ENCODE measurements at places on chromosomes 1 and 21. TPM values are rescaled to one million over a fixed set of nuclear protein-coding genes. Genes with fewer than 3 reads are reported as not detected.

The P3R3URF gene
- total RNA-seq: not detected

DNA sequence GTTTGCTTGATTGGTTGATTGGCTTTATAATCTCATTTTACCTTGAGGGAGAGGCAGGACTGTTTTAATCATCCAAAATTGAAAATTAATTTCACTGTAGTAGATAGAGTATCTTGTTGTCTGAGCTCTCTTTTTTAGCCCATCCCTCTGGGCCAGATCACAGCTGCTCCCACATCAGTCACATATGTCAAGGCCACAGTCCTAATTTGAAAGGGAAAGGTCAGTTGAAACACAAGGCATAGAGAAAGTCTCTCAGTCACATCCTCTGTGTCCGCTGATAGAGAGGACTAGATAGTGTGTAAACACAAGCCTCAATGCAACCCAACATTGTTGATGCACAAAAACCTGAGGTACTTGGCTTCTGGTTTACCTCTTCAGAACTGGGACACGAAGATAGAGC is 6.8 kb downstream of the C1orf74 start:
- peak overlapping the region; percentile 72 for H3K27ac ChIP-seq
- H3K4me3 ChIP-seq: no peak overlapping the region
- peaks cover 66% of the 10 kb centered on the region for H3K4me1 ChIP-seq
- no peak for DNase-seq

The UMODL1 gene
- not detected for total RNA-seq

DNA sequence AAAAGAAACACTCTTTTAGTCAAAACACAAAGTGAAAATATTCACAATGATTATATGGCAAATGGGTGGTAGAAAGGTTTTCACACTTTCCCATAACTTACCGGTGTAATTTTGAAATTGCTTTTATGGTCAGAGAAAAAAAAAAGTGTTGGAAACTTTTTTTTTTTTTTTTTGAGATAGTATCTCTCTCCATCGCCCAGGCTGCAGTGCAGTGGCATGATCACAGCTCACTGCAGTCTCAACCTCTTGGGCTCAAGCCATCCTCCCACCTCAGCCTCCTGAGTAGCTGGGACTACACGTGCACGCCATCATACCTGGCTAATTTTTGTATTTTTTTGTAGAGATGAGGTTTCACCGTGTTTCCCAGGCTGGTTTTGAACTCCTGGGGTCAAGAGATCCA is 3.3 kb downstream of the IFNGR2 start:
- no peak for DNase-seq
- H3K27me3 ChIP-seq: peaks cover 3% of the 10 kb centered on the region
- no peak overlapping the region for H3K4me3 ChIP-seq
- peaks cover 47% of the 10 kb centered on the region for H3K4me1 ChIP-seq

DNA sequence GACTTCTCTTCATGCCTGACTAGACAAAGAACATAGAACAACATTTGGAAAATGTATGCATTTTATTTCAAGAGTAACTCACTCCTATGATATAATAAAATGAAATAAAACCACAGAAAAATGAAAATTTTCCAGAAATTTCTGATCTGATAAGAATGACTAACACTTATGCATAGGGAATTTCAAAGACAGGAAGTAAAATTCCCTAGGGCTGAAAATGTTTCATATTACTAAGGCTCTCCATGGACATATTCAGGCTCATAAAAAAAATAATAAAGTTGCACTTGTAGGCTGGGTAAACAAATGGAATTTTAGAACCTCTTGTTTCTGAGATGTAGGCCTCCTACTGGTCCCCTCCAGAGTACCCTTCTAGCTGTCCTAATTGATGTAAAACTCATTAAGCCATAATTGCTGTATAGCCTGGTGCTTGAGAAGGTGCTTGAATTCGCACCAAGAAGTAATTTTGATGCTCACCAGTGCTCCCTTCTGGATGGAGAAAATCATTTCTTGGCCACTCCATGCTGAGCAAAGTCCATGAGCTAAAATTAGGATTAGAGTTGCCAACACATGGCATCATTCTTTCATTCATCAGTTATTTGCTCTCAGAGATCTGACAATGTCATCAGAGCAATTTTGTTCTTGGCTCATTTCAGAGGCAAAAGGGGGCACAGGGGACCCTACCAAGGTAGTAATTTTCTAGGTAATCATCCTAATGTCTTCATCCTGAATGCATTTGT is 641.0 kb upstream of the CAMK1G start:
- no peak overlapping the region for H3K4me3 ChIP-seq
- peaks cover 29% of the 10 kb centered on the region for H3K27me3 ChIP-seq

DNA sequence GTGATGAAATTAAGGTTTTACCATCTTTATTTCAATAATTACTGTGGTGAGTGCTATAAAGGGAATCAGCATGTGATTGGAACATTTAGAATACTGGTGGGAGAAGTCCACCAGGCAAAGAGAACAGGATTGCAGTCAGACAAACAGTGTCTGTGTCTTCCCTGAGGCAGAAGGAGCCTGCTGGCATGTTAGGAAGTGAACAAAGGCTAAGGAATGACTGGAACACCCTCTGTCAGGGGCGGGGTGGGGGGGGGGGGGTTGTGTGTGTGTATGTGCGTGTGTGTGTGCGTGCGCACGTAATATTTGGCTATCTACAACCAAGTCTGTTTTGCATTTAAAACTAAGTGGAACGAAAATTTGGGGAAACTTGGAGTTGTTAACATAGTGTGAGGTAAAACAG is 30.2 kb downstream of the SRRM1 start:
- H3K36me3 ChIP-seq: peaks cover 41% of the 10 kb centered on the region
- H3K4me3 ChIP-seq: no peak overlapping the region

DNA sequence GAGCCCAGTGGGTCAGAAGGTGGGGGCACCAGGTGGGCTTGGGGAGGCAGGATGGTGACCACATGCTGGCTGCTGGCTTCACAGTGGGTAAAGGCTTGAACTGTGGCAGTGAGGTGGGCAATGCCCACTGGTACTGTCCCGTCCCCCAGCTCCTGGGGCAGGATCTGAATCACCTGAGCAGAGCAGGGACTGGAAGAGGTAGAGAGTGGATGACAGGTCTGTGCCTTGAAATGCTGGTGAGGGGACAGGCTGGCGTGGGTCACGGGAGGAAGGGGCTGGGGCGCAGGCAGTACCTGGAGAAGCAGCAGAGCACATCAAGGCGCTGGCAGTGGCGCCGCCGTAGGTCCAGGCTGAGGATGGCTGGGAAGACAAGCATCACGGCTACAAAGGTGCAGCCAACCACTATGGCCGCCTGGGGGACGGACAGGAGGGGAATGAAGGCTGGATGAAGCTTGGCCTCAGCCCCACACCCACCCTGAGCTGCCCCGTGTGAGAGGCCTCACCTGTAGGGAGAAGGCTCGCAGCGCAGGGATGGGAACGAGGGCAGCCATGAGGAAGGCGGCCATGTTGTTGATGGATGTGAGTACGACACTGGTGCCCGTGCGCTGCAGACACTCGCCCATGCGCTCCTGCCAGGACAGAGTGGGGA is 14.9 kb downstream of the PTCH2 start:
- no peak overlapping the region for H3K27ac ChIP-seq
- no peaks in the 10 kb centered on the region for H3K36me3 ChIP-seq
- DNase-seq: no peak
- H3K4me3 ChIP-seq: no peak overlapping the region
- H3K27me3 ChIP-seq: no peaks in the 10 kb centered on the region
